ENCODE measurements at places on chromosomes 11 and 22.

- DNase-seq, result no peak
These were observed 555.0 kb downstream of the BRD1 start for GRCh38 chr22:49272546-49273125.

DNA sequence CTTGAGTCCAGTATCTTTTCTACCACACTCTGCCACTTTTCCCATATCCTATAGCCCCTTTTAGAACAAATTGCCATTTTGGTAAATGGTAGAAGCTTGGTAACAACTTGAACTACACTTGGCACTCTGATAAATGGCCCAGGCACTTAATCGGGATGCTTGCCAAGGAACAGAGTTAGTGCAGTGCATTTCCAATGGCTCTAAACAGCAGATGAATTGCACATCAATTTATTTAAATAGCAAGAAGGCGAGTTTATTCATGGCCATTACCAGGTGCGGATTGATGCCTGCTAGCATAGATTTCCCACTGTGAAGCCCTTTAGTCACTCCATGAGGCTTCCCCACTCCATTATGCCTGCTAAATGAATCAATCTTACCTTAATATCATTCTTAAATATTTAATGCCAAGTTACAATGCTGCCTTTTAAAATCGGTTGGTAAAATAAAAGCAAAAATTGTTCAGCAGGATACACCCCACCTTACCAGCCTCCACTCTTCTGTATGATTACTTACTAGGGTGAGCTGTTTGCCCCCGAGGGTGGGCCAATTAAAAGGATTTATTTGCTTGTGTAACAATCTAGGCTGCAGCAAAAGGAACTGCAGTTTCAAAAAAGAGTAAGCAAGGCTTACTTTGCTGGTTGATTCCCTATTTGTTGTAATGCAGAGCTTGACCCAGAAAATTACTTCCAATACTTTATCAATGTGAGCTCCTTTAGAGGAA, 136.0 kb upstream of the ARHGAP42 start:
- DNase-seq, result no peak

DNA sequence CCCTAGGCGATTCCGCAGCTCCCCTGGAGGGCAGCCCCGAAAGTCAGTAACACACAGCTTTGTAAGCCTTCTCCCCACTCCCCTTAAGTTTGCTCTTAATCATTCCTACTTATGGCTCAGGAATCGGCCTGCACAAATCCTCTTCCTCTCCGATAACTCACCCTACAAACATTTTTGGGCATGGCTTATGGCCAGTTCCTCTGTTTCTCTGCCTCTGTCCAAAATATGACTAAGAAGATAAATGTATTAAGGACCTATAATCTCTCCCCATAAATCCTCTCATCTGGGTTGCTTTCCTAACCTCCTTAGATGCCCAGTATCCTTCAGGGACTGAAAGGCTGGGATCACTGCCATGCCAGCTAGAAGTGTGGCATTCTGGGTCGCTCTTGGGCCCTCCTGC, 41.0 kb downstream of the PAMR1 start:
- DNase-seq, result no peak

DNA sequence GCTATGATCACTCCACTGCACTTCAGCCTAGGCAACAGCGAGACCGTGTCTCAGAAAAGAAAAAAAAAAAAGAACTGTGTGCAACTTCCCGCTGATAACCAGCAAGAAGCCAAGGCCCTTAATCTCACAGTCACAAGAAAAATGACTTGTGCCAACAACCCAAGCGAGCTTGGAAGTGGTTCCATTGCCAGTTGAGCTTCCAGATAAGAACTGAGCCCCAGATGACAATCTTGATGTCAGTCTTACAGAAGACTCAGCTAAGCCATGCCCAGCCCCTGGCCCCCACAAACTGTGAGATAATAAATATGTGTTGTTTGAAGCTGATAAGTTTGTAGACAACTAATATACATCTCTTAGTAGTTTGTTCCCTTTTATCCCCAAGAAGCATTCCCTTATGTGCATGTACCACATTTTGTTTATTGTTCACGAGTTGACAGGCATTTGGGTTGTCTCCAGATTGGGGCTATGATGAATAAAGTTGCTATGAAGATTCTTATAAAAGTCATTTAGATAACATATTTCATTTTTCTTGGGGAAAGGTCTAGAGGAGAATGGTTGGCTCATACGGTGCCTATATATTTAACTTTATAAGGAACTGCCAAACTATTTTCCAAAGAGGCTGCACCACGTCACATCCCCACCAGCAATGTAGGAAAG, 85.9 kb downstream of the TIMP3 start:
- DNase-seq, result no peak

DNA sequence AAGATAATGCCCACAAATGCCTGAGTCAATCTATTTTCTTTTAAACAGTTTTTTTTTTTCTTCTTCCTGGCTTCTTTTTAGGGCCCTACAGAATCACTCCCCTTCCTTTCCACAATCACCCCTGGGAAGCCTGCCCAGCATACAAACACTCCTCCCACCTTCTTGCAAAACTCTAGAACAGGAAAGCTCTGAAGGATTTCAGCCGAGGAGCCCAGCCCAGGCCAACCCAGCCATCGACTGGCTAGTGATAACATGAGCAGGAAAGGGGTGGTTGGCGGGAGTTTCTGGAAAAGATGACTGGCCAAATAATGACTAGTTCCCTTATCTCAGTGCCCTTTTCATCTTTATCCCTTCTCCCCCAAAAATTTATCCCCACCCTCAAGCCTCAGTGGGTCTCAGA, 68.2 kb downstream of the USP35 start:
- DNase-seq, result no peak

- no peak for DNase-seq
These were observed 6.6 kb upstream of the AMBRA1 start for GRCh38 chr11:46600194-46600960.

DNA sequence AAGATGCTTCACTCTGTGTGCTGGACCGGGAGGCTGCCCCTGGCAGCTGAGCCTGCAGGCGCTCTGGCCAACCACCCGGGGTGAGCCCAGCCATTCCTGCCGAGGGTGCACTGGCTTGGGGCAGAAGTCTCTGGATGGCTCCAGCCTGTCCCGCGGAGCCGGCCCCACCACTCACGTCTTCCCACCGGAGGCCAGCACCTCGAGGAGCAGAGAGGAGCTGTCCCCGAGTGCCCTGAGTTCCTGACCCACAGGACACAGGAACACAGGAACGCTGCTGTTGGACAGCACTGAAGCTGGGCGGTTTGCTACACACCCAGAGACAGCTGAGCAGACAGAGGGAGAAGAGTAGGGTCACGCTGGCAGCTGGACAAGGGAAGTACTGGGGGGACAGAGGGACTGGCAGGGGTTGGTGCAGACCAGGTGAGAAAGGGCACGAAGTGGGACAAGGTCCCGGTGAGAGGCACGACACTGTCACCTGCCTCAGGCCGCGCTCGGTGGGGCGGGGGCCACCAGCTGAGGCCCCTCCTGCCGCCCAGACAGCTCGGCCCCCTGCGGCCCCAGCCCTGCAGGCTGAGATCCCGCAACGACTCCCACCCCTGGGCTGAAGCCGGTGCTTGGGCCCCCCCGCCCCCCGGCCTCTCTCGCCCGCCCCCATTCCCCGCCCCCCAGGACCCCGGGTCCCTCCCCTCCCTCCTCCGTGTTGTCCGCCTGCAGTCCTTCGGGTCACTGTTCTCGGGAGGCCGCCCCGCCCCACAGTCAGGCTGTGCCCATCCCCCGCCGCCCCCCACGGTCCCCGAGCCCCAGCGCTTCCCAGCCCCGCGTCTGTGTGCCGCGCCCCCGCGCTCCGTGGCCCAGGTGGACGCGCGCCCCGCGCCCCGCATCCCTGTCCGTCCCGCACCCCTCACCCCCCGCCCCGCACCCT, 624 bp upstream of the B4GALNT4 start:
- DNase-seq, result no peak

- no peak for DNase-seq
These were observed 140.4 kb upstream of the TBCEL start for GRCh38 chr11:120883404-120884080.

GRCh38 chr22:49446145-49446758, 381.4 kb downstream of the BRD1 start:
- no peak for DNase-seq

DNA sequence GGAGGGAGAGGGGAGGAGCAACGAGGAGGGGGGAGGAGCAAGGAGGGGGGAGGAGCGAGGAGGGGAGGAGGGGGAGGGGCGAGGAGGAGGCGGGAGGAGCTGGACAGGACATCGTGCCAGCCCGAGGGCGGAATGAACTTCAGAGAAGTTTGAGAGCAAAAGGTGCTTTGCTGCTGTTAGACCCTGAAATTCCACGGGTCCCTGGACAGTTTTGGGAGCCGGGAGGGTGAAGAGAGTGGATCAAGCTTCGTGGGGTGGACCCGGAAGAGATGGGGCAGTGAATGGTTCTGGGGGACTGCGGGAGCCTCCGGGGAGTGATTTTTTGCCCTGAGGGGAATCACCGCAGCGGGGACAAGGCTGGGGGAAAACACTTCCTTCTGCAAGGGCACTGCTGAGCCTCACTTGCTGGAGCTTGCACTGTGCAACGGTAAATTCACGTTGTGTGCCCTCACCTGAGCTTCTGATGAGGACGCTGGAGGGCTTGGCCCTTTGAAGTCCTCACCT, 10.7 kb upstream of the NLRP6 start:
- DNase-seq, result peak; percentile 57

- DNase-seq, result no peak
These were observed 543.4 kb downstream of the BUD13 start for GRCh38 chr11:116229236-116229970.

DNA sequence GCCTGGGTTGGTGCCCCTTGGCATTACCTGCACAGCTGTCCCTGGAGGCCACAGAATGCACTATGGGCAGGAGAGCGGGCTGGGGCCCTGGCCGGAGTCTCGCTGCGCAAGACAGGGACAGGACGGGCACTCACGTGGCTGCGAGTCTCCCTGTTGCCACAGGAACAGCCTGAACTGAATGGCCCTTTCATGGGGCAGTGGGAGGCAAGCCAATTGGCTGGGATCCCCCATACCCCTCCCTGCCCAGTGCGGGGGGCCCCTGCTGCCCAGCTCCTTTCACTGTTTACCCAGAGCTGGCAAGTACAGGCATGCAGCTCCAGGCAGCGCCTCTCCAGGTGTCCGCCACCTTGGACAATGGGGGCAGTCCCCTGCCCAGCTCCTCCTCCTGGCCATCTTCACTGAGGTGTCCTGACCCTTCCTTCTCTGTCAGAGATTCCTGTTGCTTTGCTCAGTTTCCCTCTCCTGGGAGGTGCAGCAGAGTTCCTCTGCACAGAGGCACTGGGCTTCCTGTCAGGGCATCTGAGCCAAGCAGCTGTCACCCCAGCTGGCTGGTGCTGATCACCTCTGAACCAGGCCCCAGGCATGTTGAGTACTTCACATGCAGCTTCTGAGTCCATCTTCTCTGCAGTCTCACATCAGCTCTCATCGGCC, 5.2 kb downstream of the USP2 start:
- DNase-seq, result no peak

GRCh38 chr11:116638463-116638862, 134.3 kb downstream of the BUD13 start:
- DNase-seq, result no peak

- DNase-seq, result no peak
These were observed 70.7 kb downstream of the DGCR2 start for GRCh38 chr22:19051381-19052072.

DNA sequence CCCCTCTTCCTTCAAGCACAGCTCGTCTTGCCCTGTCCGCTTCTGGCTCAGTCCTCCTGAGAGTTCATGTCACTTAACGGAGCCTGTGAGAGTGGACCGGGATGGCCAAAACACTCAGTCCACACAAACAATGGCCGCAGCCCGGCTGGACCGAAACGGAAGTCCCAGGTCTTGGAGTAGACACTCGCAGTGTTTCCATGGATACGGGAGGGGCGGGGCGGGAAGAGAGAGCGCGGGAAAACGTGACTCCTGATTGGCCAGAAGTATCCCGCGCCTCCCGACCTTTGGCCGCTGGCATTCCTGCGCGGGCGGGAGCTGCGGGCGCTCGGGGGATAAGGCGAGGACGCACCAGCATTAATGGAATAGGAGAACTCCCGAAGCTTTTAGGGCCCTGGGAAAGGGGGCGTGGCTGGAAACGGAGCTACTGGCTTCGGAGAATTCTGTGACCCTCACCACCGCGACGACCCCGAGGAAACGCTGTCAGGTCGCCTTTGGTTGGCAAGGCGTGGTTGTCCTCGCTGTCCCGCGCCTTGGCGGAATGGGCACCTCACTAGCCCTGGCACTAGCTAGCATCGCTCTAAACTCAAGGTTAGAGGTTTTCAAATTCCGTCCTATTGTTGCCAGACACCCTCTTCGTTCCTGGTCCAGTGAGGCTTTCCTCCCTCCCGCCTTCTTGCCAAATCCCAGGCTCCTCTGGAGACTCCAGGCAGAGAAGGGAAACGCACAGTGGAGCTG, at the start of the genes NLRP14 and ZNF214:
TSS of gene NLRP14 (plus strand) at position 297 of the 735 bp plus-strand sequence. CDS start 18,108 bp downstream, outside the sequence.
TSS of gene ZNF214 (minus strand) at position 164 of the 735 bp plus-strand sequence. CDS start 17,511 bp downstream, outside the sequence.
- no peak for DNase-seq

- no peak for DNase-seq
These were observed 119.7 kb downstream of the KIRREL3 start for GRCh38 chr11:126880872-126881271.

GRCh38 chr22:23119494-23120414, 22.0 kb downstream of the RSPH14 start:
- peak; percentile 54 for DNase-seq

- DNase-seq, result no peak
These were observed 12.1 kb upstream of the TMEM45B start for GRCh38 chr11:129803533-129803932.

GRCh38 chr22:33879796-33880195, 40.5 kb downstream of the LARGE1 start:
- DNase-seq, result no peak

DNA sequence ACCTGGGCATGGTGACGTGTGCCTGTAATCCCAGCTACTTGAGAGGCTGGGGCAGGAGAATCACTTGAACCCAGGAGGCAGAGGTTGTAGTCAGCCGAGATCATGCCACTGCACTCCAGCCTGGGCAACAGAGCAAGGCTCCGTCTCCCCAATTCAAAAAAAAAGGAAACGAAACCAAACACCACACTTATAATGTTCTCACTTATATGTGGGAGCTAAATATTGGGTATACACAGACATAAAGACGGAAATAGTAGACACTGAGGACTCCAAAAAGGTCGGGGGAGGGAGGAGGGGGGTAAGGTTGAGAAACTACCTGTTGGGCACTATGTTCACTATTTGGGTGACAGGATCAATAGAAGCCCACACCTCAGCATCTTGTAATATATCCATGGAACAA, 94.3 kb downstream of the GAB2 start:
- no peak for DNase-seq

DNA sequence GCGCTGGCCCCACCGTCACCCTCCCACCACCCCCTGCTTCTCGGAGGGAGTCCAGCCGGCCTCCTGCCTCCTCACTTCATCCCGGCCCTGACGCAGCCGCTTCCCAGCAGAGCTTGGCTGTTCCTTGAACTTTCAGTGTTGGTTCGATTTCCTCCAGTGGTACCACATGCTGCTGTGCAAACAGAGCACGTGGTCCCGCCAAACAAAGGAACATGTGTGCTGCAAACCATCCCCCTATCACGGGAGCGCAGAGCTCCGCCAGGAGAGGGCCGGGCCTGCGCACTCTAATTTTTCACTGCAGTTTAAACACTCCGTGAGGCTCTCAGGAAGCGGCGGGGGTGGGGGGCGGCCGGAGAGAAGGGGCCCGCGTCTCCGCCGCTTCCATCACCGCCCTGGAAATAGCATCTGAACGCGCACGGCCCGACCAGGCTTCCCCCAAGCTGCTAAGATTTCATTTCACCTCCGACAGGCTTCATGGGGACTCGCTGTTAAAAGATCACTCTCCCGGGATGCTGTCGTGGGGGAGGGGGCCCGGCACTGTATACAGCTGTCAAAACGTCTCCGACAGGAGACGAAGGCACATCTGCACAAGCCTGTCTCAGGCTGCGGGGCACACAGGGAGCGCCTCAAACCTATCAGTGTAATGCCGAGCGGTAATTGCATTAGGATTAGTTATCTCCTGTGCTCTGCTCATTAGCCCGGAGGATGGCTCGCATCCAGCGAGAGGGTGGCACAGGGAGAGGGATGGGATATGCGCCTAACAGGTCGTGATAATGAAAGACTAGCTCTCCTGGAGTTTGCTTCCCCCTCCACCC, 269.9 kb upstream of the SORL1-AS1 start:
- DNase-seq, result no peak

Measured in stimulated activated naive CD4-positive, alpha-beta T cell treated with Interleukin-2 at 50 U/mL for 16 hours (primary cell).